ENCODE measurements at places on chromosomes 2 and 18.

DNA sequence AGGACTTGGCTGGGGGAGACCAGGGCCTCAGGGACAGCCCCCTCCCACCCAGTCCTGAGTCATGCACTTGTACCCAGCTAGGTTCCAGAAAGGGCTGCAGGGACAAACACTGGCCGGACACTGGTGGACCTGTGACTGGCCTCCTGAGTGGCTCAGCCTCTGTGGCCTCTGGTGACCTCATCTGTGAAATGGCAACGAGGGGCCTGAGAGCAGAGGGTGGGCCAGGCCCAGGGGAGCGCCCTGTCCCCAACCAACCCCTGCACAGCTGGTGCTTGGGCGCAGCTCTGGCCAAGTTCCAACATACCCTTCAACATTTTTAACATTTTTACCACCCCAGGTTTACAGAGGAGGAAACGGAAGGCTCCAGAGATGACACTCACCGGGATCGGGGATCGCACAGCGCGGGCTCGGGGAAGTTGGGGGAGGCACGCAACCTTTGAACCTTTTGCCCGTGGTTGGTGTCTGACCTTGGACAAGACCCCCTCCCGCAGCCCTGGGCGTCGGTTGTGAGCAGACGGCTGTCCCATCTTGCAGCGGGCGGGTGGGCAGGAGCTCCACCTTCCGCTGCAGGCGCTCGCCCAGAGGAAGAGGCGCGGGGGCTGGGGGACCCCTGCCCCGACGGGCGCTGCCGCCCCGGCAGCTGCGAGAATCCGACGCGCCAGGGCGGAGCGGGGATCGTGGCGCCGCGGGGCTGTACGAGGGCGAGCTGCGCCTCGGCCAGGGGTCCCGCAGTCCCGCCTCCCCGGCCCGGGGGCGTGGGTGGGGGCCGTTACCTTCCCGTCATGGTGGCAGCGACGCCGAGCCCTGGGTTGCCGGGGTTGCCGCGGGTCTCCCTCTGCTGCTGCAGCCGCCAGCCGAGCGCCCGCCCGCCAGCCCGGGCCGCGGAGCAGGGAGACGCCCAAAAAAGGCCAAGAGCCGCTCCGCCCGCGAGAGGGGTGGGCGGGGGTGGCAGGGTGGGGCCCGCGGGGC lies 805 bp downstream of the LIMS2 start:
- DNase-seq = no peak

- DNase-seq = no peak
Measured at GRCh38 chr2:126653109-126653508, 2.8 kb upstream of the GYPC start.

GRCh38 chr2:47510745-47511144 lies 107.8 kb downstream of the MSH2 start:
- no peak for DNase-seq

- DNase-seq = no peak
Measured at GRCh38 chr2:37267685-37268084, 36.2 kb downstream of the NDUFAF7 start.

GRCh38 chr2:41000906-41001305 lies 549.0 kb upstream of the SLC8A1 start:
- no peak for DNase-seq

DNA sequence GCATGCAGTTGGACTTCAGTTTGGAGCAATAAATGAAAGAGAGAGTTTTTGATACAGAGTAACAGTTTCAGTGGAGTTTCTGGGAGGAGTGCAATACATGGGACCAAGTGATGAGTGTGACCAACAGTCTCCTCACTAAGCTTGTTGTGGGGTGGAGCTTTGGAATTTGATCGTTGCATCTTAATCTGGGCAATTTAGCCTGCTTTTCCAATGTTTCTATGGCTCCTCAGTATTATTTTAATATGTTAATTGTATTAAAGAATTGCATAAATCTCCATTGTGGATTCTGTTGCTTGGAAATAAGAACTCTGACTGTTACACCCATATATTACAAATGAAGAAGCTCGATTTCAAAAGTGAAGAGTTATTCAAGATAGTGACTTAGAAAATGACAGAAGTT lies 446.6 kb upstream of the LRATD1 start:
- DNase-seq = no peak

DNA sequence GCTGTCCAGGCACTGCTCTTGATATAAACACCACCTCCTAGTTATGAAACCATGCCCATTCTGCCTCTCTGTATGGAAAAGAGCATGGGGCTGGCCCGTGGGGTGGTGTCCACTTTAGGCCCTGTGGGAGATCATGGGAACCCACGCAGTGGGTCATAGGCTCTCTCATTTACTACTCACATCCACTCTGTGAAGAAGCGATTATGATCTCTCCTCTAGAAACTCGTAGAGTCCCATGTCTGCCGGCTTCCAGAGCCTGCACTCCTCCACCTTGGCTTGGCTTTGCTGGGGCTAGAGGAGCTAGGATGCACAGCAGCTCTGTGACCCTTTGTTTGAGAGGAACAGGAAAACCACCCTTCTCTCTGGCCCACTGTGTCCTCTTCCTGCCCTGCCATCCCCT lies 15.9 kb downstream of the EMX1 start:
- no peak for DNase-seq

DNA sequence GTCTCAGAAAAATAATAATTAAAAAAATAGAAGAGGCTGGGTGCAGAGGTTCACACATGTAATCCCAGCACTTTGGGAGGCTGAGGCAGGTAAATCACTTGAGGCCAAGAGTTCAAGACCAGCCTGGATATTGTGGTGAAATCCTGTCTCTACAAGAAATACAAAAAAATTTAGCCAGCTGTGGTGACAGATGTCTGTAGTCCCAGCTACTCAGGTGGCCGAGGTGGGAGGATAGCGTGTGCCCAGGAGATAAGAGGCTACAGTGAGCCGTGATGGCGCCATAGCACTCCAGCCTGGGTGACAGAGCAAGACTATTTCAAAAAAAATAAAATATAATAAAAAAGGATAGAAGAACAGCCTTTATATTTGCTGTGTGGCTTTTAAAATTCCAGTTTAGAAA lies 35.9 kb downstream of the SMC6 start:
- DNase-seq = no peak

DNA sequence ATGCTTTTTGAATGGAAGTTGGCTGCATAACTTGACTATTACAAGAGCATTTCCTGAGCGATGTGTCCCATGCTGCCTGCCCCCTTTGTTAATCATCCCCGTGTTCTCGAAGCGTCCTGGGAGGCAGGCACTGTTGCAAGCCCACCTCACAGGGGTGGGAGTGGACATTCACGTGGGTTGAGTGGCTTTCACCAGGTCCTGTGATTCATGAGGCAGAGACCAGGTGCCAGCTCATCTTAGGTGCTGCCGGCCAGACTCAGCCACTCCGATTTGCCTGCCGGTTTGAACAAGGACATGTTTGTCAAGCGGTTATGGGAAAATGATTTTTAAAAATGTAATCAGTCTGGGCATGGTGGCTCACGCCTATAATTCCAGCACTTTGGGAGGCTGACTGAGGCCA lies 112.5 kb downstream of the ZNF532 start:
- no peak for DNase-seq

DNA sequence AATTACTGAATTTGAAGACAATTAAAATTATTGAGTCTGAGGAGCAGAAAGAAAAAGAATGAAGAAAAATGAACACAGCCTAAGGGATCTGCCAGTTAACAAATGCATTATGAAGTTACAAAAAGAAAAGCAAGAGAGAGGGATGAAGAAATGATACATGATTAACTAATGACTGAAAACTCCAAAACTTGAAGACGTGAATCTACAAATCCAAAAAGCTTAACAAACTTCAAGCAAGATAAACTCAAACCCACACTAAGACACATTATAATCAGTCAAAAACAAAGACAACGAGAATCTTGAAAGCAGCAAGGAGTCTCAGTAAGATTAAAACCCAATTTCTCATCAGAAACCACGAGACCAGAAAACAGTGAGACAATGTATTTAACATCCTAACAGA lies 15.6 kb downstream of the RPRD1A start:
- no peak for DNase-seq

DNA sequence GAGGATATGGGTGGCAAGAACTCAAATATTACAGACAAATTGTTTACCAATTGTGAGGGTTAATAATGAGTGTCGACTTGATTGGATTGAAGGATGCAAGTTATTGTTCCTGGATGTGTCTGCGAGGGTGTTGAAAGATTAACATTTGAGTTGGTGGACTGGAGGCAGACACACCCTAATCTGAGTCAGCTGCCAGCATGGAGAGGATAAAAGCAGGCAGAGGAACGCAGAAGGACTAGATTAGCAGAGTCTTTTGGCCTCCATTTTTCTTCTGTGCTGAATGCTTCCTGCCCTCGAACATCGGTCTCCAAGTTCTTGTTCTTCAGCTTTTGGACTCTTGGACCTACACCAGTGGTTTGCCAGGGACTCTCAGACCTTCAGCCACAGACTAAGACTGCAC lies 1503.7 kb downstream of the LRP1B start:
- DNase-seq = no peak

DNA sequence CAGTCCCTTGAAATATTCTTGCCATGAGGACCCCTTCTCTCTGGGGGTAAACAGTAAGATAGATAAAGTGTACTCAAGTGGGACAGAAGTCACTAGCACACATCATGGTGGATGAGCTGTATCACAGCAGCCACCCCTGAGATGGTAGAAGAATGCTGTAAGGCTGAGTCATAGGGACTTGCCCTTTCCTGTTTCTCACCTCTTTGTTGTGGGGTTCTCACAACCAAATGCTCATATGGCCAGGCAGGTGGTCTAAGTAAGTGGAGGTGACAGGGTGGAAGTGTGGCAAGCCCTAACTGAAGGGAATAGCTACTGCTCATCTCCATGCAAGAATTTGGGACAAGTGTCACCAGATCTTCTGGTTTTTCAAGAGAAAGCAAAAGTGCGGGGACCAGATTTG lies 202.7 kb upstream of the SLC14A2 start:
- DNase-seq = no peak

DNA sequence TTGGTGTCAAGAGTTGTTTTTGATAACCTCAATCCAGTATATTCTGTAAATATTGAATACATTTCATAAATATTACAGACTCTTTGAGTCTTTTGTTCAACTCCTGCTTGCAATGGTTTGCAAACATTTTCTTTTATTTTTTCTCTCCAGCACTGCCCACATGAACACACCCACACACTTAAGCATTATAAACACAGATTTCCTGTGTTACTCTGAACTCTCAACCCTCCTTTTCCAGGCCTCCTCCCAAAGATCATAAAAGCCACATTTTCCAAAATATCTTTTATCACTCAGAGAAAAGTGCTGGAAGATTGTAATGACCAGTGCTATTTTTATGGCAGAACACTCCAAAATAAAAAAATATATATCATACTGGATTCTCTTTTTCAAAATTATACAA lies 20.5 kb downstream of the ARHGAP25 start:
- no peak for DNase-seq

DNA sequence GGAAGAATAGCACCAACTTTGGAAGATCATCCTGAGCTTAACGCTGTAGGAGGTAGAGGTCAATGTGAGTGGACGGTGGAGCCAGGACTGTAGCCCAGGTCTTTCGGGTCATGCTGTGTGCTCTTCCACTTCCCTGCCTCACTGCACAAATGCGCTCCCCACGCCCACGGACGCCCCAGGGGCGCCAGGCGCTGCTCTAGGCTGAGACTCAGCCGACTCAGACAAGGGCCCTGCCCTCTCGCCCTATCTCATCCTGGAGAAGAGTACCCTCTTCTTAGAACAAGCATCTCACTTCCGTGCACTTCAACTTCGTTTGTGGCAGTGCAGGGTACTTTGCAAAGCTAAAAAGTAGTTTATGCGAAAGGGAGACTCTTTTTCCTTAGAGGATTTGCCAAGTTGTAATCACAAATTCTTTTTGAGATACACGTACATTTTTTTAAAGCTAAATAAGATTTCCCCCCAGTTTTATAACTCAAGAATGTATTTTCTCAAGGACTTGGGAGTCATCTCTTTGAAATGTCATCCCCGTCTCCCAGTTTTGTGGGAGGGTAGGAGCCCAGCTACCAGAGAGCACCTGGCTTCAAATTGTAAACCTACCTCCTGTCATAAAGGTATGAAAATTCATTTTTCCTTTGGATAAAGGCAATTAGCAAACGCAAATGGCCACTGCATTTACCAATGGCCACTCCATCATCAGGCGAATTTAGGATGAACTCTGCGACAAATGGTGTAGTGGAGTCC lies 1.2 kb upstream of the PRELID3A start:
- DNase-seq = no peak

GRCh38 chr2:101613056-101613704 lies 84.3 kb upstream of the MAP4K4 start:
- no peak for DNase-seq

DNA sequence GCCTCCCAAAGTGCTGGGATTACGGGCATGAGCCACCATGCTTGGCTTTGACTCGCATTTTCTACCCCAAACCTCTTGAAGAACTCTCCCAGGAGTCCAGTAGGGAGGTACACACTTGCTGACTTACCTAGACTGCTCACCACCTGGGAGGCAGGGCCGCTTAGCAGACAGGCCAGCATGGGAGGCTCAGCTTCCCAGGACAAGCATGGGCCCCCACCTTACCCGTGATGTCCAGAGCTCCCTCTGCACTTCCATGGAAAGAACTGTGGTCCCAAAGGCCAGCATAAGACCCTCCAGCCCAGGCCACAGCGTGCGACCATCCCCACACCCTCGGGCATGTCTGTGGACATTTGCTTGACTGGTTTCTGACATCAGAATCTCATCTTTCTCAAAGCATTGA lies 36.8 kb downstream of the ST8SIA5 start:
- no peak for DNase-seq

DNA sequence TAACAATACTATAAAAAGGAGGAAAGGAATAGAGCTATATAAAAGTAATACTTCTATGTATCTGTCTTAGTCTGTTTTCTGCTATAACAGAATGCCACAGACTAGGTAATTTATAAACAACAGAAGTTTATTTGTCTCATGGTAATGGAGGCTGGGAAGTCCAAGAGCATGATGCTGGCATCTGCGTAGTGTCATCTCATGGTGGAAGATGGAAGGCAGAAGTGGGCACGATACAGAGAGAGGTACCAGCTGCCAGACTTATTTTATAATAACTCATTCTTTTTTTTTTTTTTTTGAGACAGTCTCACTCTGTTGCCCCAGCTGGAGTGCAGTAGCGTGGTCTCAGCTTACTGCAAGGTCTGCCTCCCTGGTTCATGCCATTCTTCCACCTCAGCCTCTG lies 4.3 kb downstream of the DHX57 start:
- DNase-seq = no peak
